Activated CD4-positive, alpha-beta T cell treated with anti-CD3 and anti-CD28 coated beads for 36 hours (primary cell): ENCODE measurements at places on chromosomes 11 and 22.

GRCh38 chr11:100777736-100778135 lies 90.6 kb downstream of the ARHGAP42 start:
- DNase-seq = no peak

GRCh38 chr11:115926601-115927000 lies 422.4 kb upstream of the CADM1 start:
- DNase-seq = no peak

- no peak for DNase-seq
Measured at GRCh38 chr11:64400102-64400501, 41.1 kb downstream of the RPS6KA4 start.

DNA sequence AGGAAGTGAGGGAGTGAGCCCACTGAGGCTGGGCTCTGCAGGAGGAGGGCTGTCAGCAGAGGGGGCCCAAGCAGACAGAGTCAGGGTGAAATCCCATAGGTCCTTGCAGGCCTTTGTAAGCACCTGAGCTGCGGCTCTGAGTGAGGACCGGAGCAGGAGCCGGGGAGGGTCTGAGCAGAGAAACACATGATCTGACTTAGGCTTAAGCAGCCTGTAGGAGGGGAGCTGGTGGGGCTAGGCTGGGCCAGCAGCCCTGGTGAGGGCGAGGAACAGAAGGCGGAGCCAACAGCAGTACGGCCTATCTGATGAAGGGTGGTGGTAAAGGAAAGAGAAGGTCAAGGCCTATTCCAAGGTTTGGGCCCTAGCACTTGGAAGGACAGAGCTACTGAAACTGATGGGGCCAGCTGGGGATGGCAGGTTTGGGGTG lies 26.9 kb upstream of the CBX7 start:
- DNase-seq = no peak

DNA sequence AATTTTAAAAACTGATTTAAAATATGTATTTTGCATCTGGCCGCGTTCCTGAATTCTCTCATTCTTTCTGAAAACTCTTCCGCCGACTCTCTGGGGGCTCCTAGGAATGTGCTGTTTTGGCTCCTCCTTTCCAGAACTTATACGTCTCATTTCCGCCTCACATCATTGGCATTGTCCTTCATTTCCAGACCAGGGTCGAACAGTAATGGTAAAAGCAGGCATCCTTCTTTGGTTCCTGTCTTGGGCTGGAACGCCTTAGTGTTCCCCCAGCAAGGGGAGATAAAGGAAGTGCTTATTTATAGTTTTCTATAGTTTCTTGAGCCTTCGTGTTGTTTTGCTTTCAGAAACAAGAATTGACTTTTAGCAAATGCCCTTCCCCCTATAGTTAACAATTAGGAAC lies 10.9 kb upstream of the TNNT3 start:
- no peak for DNase-seq

GRCh38 chr11:116636341-116636929 lies 136.4 kb downstream of the BUD13 start:
- DNase-seq = no peak

DNA sequence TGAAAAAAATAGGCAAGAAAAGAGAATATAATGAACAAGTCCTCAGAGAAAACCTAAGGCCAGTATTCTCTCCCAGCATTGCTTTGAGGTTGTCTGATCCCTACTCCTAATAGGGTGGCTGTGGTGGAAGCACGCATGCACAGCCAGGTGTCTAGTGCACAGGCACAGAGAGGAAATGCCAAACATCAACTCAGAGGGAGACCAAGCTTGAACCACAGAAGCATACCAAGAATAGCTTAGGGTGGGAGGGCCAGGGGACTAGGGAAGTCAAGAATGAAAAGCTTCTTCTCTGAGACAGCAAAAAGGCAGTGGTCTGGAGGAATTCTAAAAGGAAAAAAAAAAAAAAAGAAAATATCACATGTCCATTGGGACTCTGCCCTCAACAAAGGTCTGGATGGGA lies 244.1 kb upstream of the API5 start:
- no peak for DNase-seq

- no peak for DNase-seq
Measured at GRCh38 chr11:33723238-33723881, 12.9 kb downstream of the CD59 start.

DNA sequence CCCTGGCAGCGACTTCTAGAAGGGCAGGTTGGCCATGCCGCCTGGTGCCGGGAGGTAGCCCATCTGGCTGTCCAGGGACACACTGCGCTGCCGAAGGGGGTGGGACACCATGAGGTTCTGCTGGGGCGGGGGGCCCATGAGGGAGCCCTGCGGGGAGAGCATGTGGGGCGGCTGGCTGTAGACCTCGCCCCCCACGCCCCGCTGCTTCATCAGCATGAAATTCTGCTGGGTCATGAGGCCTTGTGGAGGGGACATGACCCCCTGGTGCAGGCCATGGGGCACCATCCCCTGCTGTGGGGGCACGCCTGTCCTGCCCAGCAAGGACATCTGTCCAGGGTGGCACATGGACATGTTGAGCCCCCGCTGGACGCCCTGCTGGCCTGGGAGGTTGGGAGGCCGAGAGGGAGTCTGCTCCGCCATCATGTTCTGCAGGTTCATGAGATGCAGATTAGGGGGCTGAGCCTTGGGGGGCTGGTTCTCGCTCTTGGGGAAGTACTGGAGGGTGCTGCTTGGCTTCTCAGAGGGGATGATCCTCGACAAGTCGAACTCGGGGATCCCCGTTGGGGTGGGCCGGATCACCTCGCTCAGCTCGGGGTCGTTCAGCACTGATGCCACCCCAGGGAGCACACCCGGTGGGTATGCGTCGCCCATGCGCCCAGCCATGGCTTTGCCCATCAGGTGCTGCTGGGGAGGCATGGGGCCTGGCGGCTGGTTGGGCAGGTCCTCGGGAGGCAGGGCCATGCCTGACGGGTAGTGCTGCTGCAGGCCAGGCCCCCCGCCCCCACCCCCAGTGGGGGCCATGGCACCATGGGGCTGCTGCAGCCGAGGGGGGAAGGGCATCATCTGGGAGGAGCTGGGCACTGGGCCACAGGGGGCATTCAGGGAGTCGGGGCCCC lies 15.0 kb downstream of the CXCR5 start:
- DNase-seq = no peak

GRCh38 chr11:94740083-94741021 lies 27.8 kb upstream of the AMOTL1 start:
- peak; percentile 11 for DNase-seq

- no peak for DNase-seq
Measured at GRCh38 chr22:24390576-24390975, 36.8 kb upstream of the ADORA2A start.

DNA sequence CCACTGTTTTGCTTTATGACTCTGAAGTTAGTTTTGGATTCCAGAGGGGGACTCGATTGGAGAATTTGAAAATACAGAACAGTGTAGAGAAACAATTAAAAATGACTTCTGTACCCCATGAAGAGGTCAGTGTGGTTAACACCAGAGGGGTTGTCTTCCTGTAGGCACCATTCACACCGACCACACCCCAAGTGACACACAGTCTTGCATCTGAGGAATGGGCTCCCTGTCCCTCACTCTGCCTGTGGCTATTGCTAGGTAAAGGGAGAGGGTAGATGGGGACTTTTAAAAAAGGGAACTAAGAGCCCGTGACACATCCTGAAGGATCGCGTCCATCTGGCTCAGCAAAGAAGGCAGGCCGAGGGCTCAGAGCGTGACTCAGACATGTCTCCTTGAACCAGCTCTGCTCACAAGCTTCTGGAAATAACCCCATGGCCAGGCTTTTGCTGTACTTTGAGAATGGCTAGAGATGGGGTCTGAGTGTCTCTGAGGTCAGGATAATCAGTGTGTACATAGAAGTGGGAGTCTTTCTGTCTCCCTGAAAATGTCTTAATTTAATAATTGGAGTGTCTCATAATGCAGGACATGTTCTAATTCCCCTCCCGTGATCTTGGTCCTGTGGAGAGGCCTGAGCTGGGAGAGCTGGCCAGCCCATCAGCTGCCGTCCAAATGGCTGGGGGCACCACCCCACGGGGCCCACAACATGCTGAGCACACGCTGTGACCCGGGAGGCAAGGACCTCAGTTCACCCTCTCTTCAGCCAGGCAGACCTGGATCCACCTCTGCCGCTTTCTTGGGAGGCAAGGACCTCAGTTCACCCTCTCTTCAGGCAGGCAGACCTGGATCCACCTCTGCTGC lies 39.3 kb downstream of the SGSM1 start:
- peak; percentile 7 for DNase-seq

DNA sequence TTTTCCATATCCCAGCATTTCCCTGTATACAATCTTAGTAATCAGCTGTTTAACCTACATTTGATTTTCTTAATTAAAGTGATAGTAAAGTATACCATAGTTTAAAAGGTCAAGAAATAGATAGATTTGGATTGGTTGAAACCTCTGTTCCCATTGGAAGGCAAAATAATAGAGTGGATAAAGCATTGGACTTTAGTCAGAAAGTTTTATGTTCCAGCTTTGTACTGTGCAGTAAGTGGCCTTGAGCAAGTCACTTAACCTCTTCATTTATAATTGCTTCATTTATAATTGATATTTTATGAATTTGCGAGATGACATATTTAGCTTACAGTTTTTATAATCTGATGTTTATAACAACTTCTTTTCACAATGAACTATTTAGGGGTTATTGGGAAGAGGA lies 3.6 kb downstream of the ZFP91 start:
- DNase-seq = no peak

GRCh38 chr11:43922295-43922648 lies 20.2 kb upstream of the C11orf96 start:
- DNase-seq = no peak

GRCh38 chr11:16912692-16913111 lies 101.5 kb downstream of the PLEKHA7 start:
- no peak for DNase-seq

DNA sequence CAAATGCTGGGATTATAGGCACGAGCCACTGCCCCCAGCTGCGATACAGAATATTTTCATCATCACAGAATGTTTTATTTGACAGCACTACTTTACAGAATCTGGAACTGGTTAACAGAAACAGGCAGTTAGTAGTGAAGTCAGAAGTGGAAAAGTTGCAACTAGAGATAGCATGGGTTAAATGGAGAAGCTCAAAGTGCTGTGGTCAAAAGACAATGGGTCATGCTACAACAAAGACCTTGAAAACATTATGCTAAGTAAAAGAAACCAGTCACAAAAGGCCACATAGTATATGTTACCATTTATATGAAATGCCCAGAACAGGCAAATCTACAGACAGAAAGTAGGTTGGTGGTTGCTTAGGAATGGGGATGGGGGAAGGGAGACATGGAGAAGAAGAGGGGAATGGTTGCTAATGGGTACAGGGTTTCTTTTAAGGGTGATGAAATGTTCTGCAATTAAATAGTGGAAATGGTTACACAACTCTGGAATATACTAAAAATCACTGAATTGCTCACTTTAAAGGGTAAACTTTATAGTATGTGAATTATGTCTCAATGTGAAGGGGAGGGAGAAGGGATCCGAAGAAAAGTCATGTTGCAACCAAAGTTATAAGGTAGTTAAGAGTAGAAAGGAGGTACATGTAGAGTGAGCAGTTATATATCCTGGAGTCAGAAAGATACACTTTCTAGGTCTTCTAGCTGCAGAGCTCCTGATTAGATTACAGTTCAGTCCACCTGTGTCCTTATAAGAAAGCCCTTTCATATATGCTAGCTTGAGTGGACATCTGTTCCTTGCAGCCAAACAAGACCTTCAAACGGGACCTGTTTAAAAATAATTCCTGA lies 46.3 kb upstream of the RAPSN start:
- no peak for DNase-seq

DNA sequence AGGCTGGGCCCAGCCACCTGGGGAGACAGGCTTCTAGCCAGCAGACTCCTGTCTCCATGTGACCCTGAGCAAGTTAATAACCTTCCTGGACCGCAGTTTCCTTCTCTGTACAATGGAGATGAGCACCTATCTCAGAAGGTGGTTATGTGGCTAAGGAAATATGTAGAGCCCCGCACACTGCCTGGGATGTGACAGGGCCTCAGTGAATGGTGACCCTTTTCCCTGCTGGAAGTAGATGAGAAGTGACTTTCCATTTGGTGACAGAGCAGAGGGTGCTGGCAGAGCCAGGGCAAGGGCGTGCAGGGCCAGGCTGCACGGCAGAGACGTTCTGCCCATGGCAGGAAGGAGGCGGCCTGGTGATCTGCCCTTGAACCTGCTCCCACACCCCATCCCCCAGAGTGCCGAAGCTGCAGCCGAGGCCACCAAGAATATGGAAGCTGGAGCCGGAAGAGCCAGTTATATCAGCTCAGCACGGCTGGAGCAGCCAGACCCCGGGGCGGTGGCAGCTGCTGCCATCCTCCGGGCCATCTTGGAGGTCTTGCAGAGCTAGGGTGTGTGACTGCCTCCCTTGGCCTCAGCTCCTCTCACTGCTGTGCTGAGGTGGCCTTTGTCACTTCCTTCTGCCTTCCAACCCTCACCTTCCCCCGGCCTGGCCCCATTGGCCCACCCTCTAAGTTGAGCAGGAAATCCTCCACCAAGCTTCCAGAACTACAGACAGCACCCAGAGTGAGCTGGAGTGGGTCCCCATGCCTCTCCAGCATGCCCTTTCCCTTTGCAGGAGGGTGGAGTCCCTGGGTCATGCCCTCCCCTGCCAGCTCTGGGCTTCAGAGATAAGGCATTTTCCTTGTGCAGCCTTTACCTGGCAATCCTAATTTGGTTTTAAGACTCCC lies 13.2 kb downstream of the TKFC start:
- no peak for DNase-seq

GRCh38 chr11:1830004-1830321 lies 4.8 kb upstream of the SYT8 start:
- DNase-seq = no peak

DNA sequence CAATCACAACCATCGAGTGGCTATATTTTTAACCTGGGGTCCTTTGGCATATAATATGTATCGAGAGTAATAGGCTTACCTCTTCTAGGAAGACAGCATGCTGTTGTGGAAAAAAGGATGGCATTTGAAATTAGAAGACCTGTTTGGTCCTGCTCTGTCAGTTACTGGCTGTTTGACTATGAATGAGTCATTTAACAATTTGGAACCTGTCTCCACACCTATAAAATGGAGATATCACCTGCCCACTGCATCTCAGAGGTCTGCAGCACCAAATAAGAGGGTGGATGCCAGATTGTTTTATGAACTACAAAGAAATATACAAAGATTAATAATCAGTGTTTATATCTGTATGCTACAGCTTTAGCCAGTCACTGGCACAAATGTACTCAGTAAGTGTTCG lies 60.8 kb downstream of the SLC25A17 start:
- DNase-seq = no peak

GRCh38 chr22:24768537-24769374 lies 5.8 kb downstream of the PIWIL3 start:
- DNase-seq = peak; percentile 72
